T-cell (primary cell): ENCODE measurements at places on chromosomes 12 and 14.

DNA sequence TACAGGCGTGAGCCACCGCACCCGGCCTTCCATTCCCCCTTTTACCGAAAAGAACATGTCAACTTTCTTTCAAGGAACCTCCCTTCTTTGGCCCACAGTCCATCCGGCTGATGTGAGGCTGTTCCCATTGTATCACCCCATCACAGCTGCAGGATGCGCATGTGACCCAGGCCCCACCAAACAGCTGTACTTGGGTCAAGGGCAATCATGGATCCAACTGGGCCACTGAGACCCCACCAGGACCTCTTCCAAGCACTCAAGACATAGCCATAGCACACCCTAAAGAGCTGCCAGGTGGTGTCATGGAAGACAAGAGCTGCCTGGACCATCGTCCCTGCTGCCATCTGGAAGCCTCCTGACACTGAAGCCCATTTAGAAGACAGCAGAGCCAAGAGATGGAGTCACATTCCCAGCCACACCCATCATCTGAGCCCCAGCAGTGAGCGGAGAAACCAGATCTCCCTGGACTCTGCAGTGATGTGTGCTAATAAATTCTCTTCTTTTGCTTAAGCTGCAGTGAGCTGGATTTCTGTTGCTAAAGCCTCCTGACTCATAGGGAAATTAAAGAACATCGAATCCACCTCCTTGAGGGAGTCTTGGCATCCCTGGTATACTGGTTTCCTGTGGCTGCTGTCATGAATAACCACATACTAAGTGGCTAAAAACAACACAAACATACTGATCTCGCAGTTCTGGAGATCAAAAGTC, 105.6 kb downstream of the KSR2 start:
- no peak for DNase-seq

GRCh38 chr14:90808759-90809529, 7.3 kb downstream of the TTC7B start:
- DNase-seq: no peak

- DNase-seq: no peak
Observed at GRCh38 chr12:104825408-104825807, 132.7 kb downstream of the SLC41A2 start.

- DNase-seq: no peak
Observed at GRCh38 chr14:34251662-34252061, 210.4 kb downstream of the SPTSSA start.

- no peak for DNase-seq
Observed at GRCh38 chr12:131001493-131001892, 47.8 kb downstream of the ADGRD1 start.

DNA sequence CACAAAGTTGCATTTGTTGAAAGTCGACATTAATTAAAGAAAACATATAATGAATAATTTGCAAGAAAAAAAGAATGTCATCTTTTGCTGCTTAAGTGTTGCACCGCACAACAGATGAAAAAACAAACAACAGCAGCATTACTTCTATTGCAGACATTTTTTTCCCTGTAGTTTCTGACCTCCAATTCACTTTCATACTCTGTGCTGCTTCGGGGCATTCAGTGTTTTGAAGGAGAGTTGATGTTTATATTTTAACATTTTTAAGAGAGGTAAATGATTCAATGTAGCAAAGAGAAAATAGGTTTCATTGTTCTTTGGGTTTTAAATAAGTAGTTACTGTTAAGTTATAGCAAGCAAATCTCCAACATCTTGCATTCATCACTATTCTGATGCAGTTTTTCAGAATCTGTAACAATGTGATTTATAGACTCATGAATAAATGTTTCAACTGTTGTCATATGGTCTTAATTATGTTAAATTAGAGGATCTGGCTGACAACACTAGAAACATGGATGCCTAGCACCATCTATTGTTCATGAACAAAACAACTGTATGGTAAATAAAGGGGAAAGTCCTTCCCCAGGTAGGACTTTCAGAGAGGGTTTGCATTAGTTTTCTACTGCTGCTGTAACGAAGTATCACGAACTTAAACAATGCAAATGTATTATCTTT, 168.1 kb downstream of the BCAT1 start:
- DNase-seq: no peak

DNA sequence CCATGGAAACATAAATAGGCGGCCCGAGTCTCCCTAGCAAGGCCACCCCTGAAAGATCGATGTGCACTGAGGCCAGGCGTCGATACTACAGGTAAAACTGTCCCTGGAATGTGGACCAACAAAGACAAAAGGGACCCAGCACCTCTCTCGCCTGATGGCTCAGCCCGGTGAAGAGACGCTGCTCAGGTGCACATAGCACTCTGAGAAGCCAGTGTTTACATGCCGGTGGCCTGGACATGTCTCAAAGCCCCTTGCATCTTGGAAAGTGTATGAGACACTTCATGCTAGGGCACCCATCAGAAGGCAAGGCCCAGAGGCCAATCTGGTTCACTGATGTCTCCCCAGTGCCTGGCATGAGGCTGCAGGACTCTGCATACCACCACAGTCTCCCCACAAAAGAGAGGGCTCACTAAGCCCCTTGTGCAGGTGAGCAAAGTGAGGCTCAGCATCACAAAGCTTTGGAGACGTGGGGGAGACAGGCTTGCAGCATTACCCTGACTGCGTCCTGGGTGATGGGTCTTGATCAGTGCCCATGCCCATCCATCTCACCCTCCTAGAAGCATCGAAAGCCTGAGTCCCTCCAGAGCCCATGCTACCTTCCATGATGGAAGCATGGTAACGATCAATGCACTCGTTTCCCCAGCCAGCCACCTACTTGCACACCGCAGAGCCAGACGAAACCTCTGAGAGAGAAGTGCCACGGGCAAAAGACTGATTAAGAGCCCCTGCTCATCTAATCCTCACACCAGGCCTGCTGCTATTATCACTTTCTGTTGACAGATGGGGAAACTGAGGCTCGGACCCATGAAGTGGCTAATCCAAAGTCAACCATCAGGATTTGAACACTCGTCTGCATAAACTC, 16.1 kb downstream of the BCL11B start:
- no peak for DNase-seq

GRCh38 chr12:47712171-47712570, 6.3 kb upstream of the RPAP3 start:
- no peak for DNase-seq

GRCh38 chr12:95608252-95609033, 57.2 kb upstream of the USP44 start:
- DNase-seq: no peak

GRCh38 chr14:24789378-24789884, 155.4 kb upstream of the GZMB start:
- no peak for DNase-seq

DNA sequence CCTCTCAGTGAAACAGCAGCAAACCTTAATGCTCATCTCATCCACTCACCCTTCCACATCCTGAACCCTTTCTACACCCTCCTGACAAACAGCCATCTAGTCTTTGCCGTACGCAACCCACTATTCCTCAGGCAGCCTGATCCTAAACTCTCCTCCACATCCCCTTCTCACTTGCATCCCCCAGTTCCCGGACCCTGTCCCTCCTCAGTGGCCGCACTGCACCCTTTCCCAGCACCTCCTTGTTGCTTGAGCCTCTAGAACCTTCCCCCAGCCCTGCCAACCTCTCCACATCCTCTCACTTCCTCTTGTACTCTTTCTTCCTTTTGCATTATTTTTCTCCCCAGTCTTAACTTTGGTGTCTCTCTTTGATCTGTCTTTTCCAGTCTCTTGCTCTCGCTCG, 42.9 kb downstream of the IQSEC3 start:
- DNase-seq: no peak

- DNase-seq: no peak
Observed at GRCh38 chr14:48690349-48690748, 895.8 kb downstream of the RPS29 start.

DNA sequence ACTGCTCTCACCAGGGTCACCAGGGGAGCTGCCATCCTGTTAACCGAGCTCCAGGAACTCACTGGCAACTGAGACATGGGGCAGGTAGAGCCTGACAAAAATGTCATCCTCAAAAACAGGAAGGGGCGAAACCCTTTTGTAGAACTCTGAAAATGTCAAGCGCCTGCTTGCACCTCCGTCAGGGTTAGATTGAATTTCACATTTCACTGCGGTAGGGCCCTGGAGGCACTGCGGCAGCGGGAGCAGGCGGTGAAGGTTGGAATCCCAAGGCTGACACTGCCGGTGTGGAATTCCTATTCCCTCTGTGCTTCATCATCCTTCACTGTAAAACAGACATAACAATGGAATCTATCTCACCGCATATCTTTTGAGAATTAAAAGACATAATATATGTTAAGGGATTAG, 142.8 kb upstream of the TMCC3 start:
- DNase-seq: no peak

GRCh38 chr12:106987846-106988245, 900 bp upstream of the MTERF2 start:
- no peak for DNase-seq

DNA sequence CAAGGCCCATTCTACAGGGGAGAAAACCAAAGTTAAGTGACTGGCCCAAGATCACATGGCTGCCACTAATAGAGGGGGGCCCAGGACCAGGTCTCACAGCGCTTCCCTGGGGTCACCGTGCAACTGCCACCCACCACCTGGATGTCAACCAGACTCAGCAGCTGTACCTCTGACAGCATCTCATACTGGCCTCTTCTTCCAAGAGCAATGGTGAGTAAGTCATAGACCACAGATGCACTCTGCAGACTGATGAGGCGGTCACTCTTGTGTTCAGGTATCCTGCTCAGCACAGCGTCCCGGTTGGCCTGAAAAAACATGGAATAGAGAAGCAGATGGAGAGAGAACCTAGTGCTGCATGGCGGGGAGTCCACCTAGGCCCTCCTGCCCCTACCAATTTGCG, 139.9 kb downstream of the TTC7B start:
- no peak for DNase-seq

DNA sequence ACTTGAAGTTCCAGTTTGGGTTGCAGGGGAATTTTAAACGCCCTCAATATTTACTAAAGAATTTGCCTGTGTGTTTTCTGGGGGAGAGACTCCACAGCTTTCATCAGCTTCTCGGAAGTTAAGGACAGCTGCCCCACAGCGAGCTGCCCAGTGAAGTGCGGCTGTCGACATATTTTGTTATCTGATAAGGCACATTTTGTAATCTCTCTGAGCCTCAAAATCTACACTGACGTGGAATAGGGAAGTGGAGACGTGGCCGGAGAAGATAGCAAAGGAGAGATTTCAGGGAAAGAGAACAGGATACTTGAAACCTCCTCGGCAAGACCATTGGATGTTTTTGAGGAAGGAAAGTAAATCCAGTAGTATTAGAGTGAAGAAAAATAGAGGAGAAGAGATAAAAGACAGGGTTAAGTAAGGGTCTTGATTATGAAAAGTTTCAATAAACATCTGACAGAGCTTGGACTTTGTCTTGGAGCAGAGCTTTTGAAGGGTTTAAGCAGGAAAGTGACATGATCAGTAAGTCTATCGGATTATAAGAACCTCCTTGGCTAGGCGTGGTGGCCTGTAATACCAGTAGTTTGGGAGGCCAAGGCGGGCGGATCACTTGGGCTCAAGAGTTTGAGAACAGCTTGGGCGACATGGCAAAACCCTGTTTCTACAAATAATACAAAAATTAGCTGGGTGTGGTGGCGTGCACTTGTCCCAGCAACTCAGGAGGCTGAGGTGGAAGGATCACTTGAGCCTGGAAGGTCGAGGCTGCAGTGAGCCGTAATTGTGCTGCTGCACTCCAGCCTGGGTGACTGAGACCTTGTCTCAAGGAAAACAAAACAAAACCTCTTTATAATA, 1.1 kb downstream of the POLR3B start:
- no peak for DNase-seq

DNA sequence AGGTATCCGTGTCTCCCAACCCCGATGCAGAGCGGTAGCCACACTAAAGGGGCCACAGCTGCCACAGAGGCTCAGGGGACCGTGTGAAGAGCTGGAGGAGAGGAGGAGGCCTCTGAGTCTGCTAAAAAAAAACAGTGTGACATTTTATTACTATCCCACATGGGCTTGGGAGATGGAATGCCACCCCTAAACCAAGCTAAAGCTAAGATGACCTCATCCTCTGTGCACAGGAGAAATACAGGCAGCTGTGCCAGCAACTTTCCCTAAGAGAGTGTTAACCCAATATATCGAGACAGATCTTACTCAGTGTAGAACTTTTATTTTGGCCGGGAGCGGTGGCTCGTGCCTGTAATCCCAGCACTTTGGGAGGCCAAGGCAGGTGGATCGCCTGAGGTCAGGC, 18.0 kb downstream of the BCL2L14 start:
- no peak for DNase-seq

GRCh38 chr14:104352493-104353220, 214.3 kb downstream of the KIF26A start:
- no peak for DNase-seq

DNA sequence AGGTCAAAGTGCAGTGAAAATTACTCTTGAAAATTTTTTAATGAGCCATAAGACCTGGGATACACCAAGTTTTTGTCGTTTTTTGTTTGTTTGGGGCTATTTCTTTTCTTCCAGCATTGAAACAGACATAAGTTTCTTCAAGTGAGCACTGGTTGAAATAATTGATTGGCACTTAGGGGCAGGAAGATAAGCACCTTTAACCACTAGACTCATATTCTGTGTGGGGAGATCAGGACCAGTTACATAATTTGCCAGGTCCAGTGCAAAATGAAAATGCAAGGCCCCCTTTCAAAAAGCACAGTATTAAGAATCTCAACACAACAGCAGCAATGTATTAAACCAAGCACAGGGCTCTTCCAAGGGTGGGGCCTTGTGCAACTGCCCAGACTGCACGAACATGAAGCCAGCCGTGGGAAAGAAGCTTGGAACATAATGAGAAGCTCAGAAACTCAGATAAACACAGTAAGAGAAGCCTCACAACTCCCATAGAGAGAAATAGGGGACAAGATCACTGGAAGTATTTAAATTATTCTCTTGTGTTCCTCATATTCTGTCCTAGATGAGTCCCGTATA, 3.2 kb upstream of the TCP11L2 start:
- no peak for DNase-seq

GRCh38 chr12:119826661-119827445, 50.3 kb downstream of the CIT start:
- DNase-seq: no peak

- no peak for DNase-seq
Observed at GRCh38 chr14:72982146-72982708, 44.7 kb downstream of the ZFYVE1 start.

GRCh38 chr12:15858353-15858752, 23.8 kb upstream of the STRAP start:
- no peak for DNase-seq

GRCh38 chr12:2373307-2373706, 320.5 kb downstream of the CACNA1C start:
- no peak for DNase-seq

DNA sequence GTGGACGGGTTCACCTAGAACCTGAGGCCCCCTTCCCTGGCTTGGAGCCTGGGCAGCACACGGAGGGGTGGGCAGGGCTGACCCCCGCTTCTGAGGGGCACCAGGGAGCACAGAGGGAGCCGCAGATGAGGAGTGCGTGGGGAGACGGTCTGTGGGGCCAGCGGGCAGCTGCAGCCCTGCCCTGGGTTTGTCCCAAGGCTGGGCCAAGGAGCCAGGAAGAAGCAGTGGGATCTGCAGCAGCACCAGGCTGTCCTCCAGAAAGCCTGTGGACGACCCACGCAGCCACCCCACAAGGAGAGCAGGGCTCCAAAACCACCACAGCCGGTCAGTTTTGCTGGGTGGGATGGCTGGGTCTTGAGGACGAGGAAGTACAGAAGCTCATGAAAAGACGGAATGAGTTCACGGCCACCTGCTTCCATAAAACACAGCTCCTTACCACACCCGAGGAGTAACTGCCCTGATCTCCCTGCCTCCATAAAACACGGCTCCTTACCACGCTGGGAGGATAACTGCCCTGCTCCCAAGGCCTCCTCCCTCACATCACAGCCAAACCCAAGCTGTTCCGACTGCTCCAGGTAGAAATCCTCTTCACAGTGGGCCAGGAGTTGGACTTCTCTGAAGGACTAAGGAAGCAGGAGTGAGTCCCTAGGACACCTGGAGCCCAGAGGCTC, 9.9 kb upstream of the GOLGA3 start:
- no peak for DNase-seq
